ENCODE measurements at places on chromosomes 12 and 14.

DNA sequence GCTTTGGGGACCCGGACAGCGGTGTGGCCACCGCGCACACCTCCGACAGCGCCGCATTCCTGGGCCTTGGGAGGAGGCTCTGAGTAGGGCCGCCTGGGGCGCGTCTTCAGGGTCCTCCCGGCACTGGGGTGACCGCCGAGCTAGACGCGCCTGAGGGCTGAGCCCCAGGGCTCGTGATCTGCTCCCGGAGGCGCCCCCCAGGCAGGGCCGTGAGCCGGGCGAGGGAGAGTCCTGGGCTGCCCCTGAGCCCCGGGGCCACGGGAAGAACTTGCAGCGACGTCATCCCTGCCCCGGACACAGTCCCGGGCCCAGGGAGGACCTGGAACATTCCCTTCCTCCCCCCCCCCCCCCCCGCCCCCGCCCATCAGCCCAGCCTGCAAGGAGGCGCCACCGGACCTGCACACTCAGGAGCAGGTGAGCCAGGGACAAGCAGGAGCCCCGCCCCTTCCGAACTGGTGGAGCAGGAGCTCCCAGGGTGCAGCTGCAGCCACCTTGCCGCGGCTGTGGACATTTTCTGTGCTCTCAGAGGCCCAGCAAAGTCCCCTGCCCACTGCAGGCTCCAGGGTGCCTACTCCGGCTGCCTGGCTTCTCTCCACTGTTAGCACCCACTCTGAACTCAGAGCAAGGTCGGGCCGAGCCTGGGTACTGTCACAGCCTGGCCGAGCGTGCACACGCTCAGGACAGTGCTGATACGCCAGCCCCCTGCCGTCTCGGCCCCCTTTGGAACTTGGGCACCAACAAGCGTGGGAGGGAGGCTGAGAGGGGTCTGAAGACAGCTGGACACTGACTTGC lies 50.7 kb downstream of the A2M start:
- no peak for DNase-seq

- no peak for DNase-seq
Measured at GRCh38 chr14:90517076-90517841, 120.4 kb downstream of the CALM1 start.

DNA sequence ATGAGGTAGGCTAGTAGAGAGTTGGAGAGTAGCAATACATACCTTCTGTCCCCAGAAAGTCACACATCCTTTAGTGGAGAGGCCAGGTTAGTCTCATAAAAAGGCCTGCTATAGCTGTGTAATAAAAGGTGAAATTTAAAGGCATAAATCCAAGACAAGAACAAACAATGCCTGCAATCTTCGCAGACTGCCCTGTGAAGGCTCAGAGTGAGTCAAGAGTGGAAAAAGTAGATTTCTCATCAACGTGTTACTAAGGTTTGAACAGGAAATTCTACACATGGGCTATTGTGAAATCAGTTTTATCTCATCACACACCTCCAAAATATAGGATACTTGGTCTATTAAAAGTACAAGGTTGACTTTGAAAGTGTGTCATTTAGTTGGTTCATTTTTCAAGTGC lies at the start of gene KLRC1:
Gene KLRC1, minus strand, starts transcription at position 222 of the 400 bp plus-strand sequence. CDS start 2,221 bp downstream, outside the sequence.
- DNase-seq = no peak

GRCh38 chr12:66638666-66639065 lies 40.2 kb downstream of the GRIP1 start:
- no peak for DNase-seq

DNA sequence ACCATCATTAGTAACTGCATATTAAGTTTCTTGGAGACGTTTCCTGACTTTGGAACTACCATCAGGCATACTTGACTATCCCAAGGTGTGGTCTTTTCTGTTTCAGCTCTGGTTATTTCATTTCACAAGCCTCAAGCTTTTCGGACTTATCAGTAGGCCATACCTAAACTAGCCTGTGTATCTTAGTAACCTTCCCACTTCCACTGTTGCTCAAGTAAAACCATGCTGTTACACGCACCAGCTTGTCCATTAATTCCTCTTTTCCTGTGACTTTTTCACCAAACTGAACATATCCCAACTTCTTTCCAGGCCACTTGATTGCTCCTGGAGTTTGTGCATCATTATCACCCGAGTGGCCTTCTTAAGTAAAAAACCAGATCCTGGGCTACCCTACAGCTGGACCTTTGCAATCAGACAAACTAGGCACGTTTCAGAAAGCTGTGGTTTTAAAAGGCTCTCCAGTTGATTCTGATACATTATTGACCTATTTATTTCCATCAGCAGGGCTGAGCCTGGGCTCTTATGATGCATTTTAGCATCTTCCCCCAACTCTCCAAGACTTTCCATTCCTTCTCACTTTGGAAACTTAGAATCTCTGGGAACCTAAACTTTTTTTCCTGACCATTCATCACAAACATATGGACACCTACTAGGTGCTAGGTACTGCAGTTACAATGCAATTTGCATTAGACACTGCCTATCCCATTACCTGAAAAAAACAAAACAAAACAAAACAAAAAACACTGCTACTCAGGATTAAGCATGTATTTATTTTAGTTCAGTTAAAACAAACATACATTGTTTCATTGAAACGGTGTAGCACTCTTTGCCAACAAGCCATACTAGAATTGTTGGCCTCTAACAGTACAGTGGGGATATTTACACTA lies 14.9 kb downstream of the SLC38A2 start:
- DNase-seq = no peak

- DNase-seq = no peak
Measured at GRCh38 chr14:92603309-92604242, 90.0 kb downstream of the RIN3 start.

DNA sequence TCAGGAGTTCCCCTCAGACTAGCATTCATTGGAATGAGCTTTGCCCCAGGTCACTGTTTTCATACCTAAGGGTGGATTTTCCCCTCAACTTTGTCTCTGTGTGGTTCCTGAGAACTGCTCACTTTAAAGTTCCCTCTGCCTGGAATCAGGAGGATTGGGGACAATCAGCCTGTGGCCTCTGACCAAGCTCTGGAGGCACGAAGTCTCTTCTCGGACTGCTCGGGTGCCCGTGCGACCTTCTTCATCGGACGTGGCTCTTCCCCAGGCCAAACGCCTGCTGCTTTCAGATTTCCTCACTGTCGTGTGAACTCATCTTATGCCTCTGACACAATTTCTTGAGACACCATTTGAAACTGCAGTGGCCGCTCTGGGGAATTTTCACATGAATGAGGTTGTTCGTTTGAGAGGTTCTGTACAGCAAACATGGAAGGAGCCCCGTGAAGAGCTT lies 153.7 kb upstream of the PZP start:
- DNase-seq = no peak

- no peak for DNase-seq
Measured at GRCh38 chr12:19718401-19718800, 279.1 kb downstream of the AEBP2 start.

DNA sequence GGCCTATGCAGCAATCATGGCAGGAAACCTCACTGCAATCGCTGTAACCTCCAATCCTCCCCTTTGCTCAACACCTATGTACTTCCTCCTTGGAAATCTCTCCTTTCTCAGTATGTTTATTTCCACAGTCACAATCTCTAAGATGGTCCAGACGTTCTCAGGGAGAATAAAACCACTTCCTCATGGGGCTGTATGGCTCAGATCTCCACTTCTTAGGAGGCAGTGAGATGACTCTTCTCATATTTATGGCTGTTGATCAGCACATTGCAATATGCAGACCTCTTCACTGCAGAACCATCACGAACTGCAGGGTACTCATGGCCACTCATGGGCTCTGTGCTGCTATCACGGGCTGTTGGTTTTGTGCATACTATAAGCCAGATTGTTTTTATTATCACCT lies 17.1 kb upstream of the OR4K17 start:
- no peak for DNase-seq

GRCh38 chr14:95262511-95262891 lies 57.2 kb downstream of the CLMN start:
- no peak for DNase-seq

DNA sequence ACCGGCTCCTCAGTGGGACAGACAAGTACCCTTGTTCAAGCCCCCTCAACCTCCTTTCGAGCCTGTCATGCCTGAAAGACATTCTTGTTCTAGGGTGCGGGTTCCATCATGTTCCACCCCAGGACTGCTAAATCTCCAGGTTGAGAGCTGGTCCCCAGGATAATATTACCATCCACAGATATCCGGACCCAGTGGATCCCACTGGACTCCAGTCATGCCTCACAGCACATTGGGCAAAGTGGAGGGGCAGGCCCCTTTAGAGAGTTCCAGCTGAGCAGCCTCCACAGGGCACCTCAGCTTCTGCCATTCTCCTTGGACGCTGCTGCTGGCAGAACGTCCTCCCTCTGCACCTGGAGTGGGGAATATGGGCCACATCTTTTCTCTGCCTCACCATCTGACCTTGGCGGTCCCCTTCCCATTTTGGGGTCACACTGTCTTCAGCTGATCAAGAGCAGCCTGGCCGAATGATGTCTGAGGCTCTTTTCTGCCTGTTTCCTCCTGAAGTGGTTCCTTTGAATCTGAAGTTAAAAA lies 137.4 kb downstream of the BCL11B start:
- no peak for DNase-seq

DNA sequence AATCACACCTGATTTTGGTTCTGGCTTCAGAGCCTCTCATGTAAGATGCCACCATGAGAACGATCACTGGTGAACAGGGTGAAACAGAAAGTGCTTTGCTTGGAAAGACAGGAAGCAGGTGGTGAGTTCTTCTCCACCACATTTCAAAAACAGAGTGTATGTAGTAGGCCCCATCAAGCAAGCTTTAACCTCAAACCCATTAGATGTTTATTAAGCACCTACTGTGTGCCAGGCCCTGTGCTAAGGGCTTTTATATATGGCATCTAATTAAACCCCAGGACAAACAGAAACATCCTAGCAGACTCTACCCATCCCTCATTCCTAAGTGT lies 47.8 kb upstream of the MED13L start:
- DNase-seq = no peak

DNA sequence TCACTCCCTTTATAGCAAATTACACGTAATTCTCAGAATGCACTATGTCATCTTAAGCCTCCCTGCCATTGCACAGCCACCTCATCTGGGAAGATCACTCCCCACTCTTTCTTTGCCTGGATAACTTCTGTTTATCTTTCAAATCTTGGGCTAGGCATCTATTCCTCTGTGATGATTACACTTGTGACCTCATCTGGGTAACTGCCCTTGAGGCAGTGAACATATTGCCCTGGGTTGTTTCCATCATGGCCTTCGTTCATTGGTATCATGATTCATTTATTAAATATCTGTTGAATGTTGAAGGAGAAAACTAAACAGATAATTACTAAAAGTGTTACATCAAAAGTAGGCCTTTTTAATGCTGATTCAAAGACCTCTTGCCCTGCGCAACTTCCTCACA lies 26.2 kb upstream of the PDE3A start:
- DNase-seq = no peak

DNA sequence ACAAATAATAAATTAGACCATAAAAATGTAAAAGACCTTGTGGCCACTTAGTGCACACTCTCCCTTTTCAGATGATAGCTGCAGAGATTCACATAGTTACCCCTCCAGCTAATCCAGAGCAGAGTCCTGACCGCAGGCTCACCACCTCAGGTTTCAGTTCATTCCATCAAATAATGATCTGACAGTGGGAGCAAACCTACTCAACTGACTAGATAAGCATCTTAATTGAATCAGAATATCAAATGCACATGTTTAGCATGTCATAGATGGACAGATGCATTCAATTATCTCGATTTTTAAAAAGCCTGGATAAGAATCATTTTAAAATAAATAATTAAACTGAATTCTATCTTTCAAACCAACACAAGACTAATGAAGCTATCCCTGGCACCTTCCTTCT lies 242.3 kb upstream of the PDZRN4 start:
- DNase-seq = no peak

- no peak for DNase-seq
Measured at GRCh38 chr14:35337269-35338255, 45.4 kb downstream of the PSMA6 start.

GRCh38 chr14:24514209-24514608 lies 6.1 kb upstream of the CMA1 start:
- DNase-seq = no peak

DNA sequence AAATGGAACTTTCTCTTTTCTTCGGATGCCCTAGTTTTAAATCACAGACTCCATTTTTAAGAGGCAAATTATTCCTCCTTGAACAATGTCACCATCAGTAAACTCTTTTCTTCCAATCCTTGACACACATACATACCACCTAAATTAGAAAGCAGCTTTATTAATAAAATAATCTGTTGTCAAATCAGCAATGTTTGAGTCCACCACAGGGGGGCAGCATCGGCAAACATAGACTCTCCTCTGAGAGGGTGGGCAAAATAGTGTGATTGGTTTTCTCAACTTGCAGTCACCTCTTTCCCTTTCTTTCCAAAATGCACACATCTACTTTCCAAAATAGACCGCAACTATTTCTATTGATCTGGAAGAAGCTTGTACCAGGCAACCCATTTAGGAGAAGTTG lies 438.4 kb upstream of the OR4E1 start:
- DNase-seq = no peak

DNA sequence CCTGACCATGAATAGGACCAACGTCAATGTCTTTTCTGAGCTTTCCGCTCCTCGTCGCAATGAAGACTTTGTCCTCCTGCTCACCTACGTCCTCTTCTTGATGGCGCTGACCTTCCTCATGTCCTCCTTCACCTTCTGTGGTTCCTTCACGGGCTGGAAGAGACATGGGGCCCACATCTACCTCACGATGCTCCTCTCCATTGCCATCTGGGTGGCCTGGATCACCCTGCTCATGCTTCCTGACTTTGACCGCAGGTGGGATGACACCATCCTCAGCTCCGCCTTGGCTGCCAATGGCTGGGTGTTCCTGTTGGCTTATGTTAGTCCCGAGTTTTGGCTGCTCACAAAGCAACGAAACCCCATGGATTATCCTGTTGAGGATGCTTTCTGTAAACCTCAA lies 17.3 kb downstream of the GPRC5A start:
- no peak for DNase-seq

DNA sequence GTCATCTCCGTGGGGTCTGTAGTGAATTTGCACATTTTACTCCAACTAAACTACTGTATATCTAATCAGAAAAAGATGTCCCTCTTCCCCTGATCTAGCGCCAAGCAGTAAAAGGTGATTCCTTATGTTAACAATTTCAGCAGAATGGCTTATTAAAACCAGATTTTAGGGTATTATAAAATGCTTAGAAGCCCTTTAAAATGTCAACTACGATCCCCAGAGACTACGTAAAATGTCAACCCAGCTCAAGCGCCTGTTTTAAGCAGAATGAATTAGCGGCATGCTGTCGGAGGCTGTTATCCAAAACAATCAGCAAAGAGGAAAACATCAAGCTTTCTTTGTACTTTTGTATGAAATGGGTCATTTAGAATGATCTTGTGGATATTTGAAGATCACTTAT lies 408.9 kb downstream of the SOX5 start:
- no peak for DNase-seq

DNA sequence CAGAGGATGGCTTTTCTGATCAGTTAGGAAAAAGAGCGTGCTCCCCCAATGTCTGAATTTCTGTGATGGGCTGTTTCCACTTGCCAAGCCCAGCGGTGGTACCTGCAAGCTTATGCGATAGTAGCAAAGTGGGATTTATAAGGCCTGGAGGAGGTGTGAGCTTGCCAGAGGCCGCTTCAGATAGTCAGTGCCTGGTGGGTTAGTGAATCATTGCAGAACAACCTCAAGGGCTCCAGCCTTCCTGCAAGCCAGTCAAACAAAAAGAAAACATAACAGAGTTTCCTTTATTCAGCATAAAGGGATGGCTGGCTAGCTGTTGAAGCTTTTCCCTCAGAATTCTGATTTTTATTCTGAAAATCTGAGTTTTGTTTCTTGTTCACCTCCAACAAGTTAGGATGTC lies 7.6 kb upstream of the BMP4 start:
- no peak for DNase-seq

Data from stimulated activated CD8-positive, alpha-beta memory T cell treated with anti-CD3 and anti-CD28 coated beads, Interleukin-4, amount 100 ng/mL, for 1 hour (primary cell).